Cardiac muscle cell (in vitro differentiated cells and primary cell): ENCODE measurements at places on chromosomes 5 and 9.

- no peak for DNase-seq
Observed at GRCh38 chr5:149664083-149664482, 66.0 kb upstream of the PPARGC1B start.

DNA sequence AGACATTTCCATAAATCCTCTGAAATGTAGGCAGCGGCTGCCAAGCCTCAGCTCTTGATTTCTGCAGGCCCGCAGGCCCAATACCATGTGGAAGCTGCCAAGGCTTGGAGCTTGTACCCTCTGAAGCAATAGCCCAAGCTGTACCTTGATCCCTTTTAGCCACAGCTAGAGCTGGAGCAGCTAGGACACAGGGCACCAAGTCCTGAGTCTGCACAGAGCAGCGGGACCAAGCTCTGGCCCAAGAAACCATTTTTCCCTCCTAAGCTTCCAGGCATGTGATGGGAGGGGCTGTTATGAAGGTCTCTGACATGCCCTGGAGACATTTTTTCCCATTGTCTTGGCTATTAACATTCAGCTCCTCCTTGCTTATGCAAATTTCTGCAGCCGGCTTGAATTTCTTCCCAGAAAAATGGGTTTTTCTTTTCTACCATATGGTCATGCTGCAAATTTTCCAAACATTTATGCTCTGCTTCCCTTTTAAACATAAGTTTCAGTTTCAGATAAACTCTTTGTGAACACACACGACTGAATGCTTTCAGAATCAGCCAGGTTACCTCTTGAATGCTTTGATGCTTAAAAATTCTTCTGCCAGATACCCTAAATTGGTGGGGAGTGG is 14.4 kb upstream of the ZFR start:
- no peak for DNase-seq

DNA sequence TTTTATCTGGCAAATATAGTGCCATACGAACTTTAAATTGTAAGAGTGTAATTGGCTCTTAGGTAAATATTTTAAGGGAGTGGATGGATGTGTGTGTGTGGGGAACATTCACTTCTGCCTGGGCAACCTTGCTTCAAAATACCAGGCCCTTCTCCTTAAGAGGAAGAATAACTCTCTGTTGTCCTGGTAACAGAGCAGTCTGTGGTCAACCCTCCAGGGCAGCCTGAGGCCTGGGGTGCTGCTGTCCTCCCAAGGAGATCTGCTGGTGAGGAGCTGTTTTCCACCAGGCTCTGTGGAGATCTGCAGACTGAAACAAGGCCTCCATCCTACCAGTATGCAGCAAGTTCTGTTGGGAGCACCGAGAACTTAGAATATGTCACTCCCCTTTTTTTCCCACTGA is 325.2 kb downstream of the PSAT1 start:
- DNase-seq = no peak

DNA sequence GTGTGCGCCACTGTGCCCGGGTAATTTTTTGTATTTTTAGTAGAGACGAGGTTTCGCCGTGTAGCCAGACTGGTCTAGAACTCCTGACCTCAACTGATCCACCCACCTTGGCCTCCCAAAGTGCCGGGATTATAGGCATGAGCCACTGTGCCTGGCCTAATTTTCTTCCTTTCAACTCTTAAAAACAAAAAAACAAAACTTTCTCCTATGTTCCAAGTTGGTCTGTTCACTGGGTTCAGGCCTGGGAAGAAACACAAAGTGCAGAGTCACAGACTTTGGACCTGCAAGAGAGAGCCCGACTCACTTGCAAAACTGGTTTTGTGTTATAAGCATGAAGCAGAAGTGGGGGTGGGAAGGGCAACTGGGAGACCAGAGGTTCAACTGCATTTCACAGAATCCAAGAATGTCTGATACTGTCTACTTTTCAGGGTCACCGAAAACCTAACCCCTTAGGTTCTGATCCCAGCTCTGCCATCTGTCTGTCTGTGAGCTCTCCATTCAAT is 5.2 kb upstream of the HDHD3 start:
- DNase-seq = no peak

GRCh38 chr5:570886-571285 is 41.3 kb upstream of the CEP72 start:
- DNase-seq = no peak

- DNase-seq = peak; percentile 76
Observed at GRCh38 chr9:32579706-32580331, 6.9 kb upstream of the NDUFB6 start.

- DNase-seq = no peak
Observed at GRCh38 chr5:92779536-92779935, 801.5 kb downstream of the NR2F1-AS1 start.

DNA sequence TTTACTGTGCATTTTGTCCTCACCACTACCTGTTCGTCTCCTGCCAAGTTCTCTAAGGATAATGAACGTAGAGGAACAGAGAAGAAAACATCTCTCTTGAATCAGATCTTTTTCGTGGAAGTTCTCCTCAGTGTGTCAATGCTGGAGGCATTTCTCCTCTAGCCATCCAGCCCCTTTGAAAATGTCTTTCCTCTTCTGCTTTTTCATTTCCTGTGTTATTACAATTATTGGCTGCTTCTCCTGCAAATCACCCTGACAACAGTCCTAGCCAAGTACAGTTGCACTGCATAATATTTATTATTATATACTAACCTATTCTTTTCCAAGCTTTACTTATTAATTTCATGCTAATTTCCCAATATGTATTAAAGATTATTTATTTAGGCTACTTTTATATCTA is 61.8 kb upstream of the TRPM3 start:
- DNase-seq = no peak

DNA sequence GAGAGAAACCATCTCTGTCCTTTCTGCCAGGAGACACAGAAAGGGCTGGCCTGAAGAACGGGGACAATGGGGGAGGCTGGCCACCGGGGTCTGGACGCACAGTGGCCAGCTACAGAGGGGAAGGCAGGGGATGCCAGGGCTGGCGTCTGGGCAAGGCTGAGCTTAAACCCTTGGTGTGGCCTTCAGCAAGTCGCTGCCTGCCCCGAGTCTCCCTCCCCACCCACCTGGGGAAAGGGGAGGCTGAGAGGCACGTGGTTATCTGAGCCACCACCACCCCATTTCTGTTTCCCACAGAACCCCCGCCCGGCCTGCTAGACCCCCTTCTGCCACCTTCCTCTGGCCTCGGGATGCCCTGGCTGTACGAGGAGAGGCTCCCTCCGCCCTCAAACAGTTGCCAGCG is 115.3 kb downstream of the VAV2 start:
- no peak for DNase-seq

- no peak for DNase-seq
Observed at GRCh38 chr5:81315336-81315735, 13.9 kb downstream of the ZCCHC9 start.

DNA sequence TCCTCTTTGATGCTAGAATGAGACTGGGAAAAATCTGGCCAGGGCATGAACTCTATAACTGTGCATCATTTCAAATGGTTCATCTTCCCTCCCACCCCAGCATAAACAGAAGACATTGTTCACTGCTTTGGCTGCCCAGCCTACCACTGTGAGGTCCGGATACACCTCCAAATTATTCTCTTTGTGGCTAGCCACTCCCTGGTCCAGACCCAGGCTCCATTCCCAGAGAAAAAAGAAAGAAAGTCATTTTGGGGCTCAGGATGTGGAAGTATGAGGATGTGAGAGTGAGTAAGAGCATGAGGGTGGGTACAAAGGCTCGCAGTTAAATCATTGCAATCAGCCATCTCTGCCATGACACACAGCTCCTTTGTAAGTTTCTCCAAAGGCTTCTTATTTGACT is 559.2 kb downstream of the PSAT1 start:
- DNase-seq = no peak

- DNase-seq = no peak
Observed at GRCh38 chr5:131814990-131815389, 18.2 kb upstream of the FNIP1 start.

GRCh38 chr5:17150531-17150930 is 66.9 kb upstream of the BASP1 start:
- no peak for DNase-seq

GRCh38 chr5:76710991-76711390 is 4.9 kb upstream of the F2R start:
- DNase-seq = no peak

DNA sequence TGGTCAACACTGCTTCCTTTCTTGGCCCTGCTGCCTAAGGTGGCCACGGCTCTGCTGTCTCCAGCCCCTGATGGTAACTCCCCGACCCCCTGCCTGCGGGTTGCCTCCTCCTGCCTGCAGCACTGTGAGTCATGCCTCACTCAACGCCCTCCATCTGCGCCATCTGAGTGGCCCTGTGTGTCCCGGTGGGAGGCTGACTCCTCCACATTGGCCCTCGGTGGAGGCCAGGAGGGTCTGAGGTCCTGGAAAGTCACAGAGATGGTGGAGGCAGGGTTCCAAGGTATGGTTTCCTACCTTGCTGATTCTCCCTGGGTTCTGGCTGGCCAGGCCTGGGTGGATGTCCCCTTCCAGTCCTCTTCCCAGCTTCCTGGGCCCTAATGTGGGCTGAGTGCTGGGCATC is 64.5 kb upstream of the ADAMTS2 start:
- peak; percentile 17 for DNase-seq

DNA sequence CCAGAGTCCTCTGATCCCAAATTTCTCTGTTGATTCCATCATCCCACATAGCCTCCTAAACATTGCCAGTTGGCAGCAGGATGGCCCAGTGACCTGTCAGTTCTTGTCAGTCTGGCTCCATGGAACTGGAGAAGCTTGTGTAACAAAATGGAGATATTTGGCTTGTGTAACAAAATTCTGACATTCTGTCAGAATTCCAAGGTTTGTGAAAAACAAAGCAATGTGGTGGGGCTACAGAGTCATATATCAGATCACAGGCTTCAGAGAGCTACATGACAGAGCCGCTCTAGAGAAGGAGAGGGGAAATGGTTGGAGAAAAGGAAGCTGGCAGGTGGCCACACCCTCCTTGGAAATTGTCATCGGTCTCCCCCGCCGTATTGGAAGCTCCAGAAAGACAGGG is 75.4 kb upstream of the MAN2A1 start:
- no peak for DNase-seq

DNA sequence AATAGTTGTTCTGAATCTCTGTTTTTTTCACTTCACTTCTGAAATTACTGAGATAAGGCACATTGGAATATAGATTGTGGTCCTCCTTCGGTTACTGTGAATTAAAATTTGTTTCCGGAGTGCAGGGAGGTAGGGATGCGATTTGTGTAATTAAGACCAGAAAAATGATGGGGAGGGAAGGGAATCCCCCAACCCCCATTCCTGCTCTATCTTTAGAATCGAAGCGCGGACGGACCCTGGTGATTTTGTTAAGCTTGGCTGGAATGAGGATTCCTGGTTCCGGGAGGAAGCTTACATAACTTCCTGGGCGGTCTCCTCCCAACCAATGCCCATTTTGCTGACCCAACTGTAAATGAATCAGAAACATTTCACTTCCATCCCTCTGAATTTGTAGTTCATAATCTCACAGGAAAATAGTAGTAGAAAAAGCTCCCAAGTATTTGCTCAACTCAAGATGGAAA is 220.1 kb upstream of the MSX2 start:
- no peak for DNase-seq

DNA sequence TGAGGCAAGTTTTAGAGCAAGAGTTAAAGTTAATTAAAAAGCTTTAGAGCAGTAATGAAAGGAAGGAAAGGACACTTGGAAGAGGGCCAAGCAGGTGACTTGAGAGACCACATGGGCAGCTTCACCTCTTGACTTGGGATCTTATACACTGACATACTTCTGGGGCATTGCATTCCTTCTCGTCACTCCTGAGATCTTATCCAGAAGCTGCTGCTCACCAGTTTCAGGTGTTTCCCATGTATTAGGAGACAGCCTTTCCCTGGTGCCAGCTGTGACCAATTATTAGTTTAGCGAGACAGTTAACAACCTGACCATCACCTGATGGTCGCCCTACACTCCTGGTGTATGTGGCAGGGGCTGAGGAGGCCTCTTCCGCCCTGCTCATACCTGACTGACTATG is 382.1 kb downstream of the KDM4C start:
- no peak for DNase-seq

GRCh38 chr9:136142414-136142796 is 23.7 kb upstream of the TMEM250 start:
- DNase-seq = no peak

GRCh38 chr5:174183701-174184100 is 138.2 kb downstream of the NSG2 start:
- no peak for DNase-seq

DNA sequence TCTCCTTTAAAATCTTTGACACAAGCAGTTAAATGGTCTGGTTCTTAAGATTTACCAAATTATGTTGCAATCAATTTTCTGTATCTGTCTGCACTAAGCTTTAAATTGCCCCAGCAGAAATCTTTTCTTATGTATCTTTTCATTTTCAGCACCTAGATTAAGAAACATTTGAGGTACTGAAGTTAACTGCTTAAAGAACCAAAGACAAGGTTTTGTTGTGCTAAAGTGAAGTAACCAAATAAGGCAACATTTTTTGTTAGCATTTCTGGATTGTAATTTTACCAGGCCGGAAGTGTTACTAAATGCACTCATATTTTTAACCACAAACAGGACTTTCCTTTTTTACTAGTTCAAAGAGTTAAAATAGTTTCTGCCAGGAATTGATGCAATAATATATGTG is 24.1 kb upstream of the MTAP start:
- DNase-seq = peak; percentile 87

DNA sequence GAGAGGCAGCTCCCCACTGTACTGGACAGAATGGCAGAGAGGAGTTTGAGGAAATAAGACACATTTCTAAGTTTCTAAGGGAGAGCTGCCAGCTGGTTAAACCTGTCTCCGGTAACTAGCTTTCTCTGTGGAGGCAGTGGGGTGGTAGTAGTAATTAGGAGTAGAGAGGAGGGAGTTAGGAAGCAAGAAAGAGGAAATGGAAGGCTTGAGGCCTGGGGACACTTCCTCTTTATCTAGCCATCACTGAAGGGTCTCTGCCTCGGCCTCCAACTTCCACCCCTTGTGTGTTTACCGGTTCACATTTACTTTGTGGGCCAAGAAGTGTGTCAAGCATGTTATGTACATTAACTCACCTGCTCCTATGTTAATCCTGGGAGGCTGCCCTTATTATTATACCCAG is 462.2 kb upstream of the DMAC1 start:
- no peak for DNase-seq

GRCh38 chr9:123318202-123318601 is 37.8 kb upstream of the CRB2 start:
- no peak for DNase-seq

DNA sequence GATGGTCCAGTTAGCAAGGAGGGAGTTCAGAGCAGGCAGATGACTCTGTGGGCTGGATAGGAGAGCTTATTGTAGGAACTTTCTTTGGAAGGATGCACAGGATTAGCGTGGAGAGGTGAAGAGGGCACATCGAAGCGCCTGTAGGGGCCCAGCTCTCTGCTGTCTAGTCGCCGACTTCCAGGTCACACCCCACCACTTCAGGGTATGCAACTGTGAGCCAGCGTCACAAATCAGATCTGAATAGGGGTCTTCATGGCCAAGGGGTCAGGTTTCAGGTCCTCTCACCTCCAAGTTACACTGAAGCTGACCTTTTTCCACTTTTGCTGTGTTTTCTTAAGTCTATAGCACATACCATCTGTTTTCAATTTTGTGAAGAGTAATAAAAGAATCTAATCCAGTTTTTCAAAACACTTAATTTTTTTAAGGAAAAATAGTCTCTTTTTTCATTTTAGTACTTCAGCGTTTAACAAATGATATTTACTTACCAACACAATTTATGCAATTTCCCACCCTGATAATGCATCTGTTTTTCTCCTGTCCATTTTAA is 364.2 kb upstream of the CLINT1 start:
- DNase-seq = no peak

GRCh38 chr5:149063017-149063687 is at the start of gene SH3TC2:
Gene SH3TC2, minus strand, starts transcription at chr5:149063062. Its CDS starts 40 bp downstream, at chr5:149063022.
- peak; percentile 83 for DNase-seq
